Foreskin fibroblast (primary cell): ENCODE measurements at places on chromosomes 16 and 17.

GRCh38 chr17:6496116-6496481, 51.8 kb downstream of the PIMREG start:
- DNase-seq, result no peak

GRCh38 chr16:66660422-66661209, 35.9 kb downstream of the CMTM4 start:
- peak; percentile 88 for DNase-seq

DNA sequence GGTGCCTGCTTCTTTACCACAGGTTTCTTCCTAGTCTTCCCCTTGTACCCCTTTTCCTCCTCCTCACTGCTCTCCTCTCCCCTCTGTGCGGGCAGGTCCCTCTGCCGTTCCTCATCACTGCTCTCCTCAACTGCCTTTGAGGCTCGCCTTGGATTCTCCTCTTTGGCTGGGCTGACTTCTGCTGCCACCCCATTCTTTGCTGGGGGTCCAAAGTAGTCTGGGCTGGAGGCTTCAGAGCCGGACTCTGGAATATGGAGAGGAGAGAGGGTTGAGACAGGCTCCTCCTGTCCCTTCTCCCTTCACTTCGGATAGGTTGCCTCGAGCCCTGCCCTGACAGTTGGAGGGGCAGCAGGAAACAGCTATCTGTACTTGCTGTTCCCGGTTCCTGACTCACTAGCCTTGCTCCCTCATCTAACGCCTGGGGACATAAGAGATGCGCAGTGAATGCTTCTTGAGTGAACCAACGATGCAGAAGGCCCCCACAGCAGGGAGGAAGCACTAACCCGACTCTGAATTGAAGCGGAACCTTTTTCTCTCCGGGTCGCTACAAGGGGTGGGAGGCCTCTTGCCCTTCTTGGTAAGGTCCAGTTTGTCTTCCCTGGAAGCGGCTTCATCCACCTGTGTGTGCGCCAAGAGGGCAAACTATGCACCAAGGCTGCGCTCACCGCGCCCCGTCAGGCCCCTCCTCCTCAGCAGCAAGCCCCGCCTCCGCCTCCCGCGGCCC, 655 bp downstream of the HIRIP3 start:
- DNase-seq, result peak; percentile 76

- no peak for DNase-seq
Observed at GRCh38 chr16:89120921-89121351, 27.3 kb downstream of the ACSF3 start.

- peak; percentile 76 for DNase-seq
Observed at GRCh38 chr17:28643983-28644786, 773 bp downstream of the BLTP2 start.

- peak; percentile 44 for DNase-seq
Observed at GRCh38 chr16:86571530-86571915, 4.9 kb downstream of the FOXC2 start.

DNA sequence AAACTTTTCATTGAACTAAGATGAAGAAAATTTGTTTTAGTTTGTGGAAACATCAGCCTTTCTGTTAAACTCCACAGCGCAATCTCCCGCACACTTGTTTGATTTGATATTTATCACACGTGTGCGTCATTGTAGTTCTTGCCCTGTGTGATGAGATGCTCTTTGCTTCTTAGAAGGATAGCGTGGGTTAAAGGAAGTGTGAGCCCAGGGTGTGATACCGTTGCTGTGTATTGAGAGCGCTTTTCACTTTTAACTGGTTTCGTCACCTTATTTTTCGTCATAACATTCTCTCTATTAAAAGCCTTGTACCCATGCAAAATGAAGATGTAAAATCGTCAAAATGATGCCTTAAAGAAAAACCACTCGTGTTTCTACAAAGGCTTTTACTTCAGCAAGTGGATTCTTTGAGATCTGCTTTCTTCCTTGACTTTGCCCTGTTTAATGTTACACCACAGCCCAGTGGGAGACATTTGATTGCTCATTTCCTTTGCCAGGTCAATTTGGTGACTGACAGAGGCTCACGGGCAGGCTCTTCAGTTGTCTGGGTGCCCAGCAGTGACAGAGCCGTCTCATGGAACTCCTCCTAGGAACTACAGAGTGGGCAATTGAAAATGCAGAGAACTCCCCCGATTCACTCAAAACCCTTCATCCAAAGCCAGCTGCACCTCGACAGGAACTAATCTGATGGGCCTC, 61.1 kb downstream of the RPA1 start:
- no peak for DNase-seq

DNA sequence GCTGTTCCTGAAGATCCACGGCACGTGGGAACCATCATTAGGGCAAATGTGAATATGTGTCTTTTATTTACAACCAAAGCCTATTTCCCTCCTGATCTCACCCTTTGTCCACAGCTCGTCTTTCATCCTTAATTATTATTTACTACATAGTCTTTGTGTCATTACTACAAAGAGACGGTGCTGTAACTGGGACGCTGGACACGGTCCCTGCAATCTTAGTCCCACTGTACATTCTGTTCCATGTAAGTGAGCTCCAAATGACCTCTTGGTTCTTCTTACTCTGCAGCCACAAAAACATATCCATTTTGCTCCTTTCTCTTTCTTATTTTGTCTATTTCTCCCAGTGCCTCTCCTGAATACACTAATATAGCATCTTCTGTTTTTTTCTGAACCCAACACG, 12.7 kb upstream of the KRT23 start:
- DNase-seq, result no peak

DNA sequence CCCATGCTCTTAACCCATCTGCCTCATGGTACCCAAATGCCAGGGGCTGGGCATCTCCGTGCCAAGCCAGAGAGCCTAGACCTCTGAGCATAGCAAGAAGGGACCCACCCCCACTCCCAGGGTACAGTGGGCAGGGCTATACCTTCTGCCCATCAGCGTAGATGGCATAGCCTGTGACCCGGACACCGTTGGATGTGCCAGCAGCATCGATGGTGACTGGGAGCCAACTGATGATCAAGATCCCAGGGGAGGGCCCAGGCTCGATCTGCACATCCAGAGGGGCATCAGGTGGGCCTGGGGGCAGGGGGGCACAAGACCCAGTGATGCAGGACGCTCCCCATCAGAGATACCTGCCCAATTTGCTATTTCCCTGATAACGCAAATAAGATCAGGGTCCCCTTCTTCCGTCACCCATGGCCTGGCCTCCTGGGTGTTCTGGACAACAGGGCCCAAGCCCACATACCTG, 17.1 kb downstream of the TSPOAP1 start:
- DNase-seq, result no peak

DNA sequence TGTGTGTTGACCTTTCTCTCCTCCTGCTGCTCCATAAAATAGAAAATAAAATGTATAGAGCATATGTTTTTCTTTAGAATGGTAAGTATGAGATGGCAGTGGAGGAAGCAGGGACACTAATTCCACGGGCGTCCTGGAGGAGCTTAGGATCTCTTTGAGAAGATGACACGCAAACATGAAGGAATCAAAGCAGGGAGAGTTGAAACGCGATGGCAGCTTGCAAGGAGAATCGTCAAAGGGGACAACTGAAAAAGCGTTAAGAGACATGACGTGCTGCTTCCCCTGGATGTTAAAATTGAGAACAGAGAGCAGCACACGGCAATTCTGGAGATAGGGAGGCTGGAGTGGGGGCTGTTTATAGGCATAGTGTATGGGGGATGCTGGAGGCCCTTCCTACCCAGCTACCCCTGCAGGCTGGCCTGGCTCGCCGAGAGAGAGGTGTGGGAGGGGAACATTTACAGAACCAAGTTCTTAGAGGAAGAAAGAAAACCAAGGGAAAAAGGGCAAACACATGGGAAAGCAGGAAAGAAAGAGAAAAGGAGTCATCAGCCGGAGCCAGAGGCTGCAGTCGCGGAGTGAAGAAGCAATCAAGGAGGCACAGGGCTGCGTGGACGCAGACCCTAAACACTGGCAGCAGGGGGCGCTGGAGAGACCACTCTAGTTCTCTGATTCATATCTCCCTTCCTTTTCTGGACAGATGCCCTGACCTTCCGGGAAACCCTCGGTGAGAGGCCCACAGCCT, 55.8 kb downstream of the MYH13 start:
- DNase-seq, result no peak

GRCh38 chr16:76195056-76195455, 82.1 kb upstream of the CNTNAP4 start:
- DNase-seq, result no peak

DNA sequence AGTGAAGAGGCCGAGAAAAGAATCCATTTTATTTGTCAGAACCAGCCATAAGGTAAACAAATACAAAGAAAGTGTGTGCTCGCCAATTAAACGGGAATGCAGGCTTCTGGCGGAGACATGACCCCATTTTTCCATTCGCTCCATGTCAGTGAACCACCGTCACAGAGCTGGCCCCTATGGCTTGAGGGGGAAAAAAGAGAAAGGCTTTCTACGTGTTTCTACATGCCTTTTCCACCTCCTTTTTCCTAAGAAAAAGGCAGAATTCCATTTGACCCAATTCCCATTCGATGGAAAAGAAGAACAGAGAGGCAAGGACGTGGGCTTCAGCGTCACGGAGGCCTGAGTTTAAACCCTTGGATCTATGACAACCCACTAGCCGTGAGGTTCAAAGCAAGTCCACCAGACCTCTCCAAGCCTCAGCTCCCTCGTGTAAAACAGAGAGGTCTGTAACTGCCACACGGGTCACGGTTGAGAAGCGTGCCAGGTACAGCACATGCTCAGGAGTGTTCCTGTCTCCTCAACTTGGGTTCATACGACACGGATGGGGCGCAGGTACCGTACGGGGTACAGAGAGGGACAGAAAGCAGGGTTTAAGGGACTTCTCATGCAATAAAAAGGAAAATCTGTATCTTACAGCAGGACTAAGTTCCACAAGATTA, 91.9 kb downstream of the NXN start:
- no peak for DNase-seq

DNA sequence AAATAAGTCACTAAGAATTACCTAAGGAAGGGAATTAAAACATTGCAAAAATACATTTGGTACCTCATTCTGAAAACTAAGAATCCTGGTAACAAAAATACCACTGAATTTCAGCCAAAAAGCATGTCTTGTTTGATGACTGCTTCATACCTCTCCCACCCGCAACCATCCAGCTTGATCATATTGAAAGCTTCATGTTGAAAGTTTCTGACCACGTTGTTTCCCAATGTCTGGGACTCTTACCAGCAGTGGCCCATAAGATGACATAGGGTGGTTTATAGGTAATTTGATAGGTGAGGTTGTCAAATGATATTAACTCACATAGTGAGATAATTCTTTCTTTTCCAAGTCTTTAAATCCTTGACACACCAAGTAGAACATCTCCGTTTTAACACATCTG, 139.3 kb downstream of the CDH11 start:
- no peak for DNase-seq

GRCh38 chr17:80308692-80309517, 48.3 kb downstream of the RNF213 start:
- DNase-seq, result no peak

DNA sequence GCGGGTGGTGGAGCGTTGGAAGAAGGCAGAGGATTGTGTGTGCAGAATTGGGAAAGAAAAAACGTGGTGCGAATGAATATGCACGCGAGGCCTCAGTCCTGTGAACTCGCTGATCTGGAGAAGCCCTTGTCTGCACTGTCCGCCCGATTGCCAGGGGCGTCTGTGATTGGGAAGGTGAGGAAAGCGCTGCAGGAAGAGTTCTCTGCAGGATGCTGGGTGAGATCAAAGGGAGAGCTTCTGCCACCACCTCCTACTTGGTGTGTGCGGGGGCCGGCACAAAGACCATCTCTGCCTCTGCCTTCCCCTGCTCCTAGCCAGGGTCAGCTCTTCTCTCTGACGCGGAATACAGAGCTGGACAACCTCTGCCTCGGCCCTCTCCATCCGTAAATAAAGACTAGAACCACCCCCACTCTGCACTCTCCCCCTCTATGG, 841 bp upstream of the RAB5C start:
- DNase-seq, result no peak

DNA sequence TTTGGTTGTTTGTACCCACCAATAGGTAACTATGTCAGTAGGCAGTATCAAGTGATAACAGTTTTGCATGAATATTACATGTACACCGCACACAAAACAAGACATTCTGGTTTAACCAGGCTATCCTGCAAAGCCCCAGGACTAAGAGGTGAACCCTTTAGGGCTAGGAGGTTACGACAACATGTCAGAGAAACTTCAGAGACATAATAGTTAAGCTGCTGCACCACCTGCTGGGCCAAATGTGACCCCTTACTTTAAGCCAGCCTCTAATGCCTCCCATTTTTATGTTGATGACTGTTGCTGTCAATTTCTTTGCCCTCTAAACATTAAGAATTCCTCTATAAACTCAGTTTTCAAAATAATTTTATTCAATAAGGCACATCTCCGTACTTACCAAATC, 15.4 kb downstream of the SRP68 start:
- DNase-seq, result no peak

DNA sequence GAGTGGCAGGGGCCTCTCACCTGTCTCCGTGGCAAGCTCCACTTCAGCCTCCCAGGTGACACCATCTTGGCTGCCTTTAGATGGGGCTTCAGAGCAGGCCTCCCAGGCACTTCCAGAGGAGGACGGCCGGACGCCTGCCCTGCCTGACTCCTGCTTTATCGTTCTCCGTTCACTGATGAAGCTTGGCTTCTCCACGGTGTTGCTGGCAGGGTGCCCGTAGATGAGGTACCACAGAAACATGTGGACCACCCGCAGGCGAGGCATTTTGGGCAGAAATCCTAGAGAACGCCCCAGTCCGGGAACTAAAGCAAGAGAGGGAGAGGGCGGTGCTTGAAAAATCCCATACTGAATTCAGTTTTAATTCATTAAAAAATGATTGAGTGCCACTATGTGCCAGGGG, 54.5 kb downstream of the GTF3C1 start:
- no peak for DNase-seq

GRCh38 chr16:85570735-85571562, 42.2 kb upstream of the GSE1 start:
- no peak for DNase-seq

GRCh38 chr17:50079334-50080095, 15.6 kb upstream of the PDK2 start:
- peak; percentile 59 for DNase-seq

- DNase-seq, result peak; percentile 88
Observed at GRCh38 chr16:82638095-82638798, 11.5 kb downstream of the CDH13 start.

DNA sequence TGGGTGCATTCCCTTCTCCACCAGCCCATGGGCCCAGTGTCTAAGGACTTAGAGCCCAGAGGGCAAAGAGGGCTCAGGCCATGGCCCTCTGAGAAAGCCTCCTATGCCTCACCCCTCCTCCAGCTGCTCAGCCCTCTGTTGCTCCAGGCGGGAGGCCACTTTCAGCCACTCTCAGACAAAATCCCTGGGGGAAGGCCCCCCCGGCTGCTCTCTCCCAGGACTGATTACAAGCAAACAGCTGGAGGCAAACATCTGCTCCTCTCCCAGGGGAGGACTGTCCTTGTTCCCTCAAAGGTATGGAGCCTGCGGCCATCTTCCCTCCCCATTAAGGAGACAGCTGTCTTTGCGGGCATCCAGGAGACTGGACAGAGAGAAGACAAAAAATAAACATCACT, 54.9 kb upstream of the DLX4 start:
- DNase-seq, result no peak

DNA sequence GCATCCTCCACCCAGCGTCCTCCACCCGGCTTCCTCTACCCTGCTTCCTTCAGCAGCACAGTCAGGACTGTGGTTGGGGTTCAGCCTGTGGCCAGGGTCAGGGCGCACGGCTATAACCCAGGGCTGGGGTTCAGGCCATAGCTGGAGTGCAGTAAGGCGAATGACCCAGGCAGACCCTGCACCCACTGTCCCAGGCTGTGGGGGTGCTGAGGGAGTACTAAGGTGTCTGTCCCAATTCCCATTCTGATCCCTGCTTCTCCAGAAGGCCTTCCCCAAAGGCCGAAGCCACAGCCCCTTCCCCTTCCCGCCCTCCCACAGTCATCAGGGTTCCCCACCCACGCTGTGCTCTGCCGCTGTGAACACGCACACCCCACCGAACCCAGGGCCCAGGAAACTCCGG, 12.4 kb downstream of the EMC6 start:
- no peak for DNase-seq
